ENCODE measurements at places on chromosomes 4 and X.

- no peak for DNase-seq
Observed at GRCh38 chr4:29326816-29327215, 1393.4 kb upstream of the PCDH7 start.

DNA sequence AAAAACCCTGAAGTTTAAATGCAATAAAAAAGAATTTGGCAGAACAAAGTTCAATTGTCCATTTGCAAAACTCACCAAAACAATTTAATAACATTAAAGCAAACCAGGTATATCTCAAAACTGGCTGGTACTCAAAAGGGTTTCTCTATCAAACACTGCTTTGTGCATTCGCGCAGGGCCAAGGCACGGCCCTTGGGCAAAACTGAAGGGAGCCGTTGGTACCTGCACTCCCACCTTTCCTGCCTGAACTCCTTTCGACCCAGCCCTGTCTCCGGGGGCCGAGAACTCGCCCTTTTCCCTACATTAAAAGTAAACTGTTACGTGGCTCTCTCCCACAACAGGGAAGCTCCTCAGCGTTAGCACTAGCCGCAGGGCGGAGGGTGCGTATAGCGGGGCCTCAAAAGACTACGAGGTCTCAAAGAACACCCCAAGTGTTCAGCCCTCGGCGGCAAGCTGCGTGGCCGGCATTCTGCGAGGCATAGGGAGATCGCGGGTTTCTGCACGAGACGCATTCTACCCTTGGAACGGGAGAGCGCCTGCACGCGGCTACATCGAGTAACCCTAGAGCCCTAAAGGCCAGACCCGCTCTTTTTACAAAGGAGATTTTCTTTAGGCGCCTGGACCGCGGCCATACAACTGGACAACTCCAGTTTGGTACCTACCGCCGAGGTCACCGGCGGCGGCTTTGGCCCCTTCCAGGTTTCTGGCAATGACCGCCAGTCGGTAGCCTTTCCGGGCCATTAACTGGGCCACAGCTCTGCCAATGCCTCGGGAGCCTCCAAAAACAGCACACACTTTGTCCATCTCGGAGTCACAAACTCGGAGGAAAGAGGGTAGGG lies 550 bp downstream of the CBR4 start:
- DNase-seq, result peak; percentile 19

- no peak for DNase-seq
Observed at GRCh38 chr4:115119804-115120352, 6.5 kb upstream of the NDST4 start.

DNA sequence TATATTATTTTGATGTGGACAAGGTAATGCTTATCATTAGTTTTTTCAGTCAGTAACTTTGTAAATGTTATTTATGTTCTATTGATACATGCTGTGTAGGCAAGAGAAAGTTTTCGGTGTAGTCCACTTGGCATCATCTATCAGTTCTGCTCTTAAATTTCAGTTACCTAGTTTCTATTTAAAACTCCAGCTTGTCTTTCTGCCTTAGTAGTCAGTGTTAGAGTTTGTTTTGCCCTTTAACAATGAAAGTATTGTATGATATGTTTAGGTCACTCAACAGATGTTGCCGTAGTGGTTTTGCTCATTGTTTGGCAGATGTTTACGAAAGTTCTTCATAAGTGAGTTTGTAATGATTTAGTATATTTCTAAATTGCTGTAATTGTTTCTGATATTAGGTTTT lies 34.9 kb upstream of the FHDC1 start:
- no peak for DNase-seq

DNA sequence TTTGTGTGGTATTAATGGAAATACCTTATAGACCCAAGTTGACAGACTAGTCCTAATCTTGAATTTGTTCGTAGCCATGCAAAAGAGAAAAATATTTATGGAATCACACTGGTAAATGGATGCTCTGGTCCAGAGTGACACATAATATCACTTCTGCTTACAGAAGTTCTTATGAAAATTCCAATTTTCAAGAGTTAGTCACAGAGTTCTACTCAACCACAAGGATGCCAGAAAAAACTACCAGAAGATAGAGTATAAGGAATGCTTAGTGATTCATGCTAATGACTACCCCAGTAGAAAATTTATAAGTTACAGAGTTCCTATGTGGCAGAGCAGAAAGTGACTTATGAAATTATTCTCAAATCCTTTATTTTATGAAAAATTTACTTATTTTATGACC lies 1384.8 kb downstream of the FAM133A start:
- DNase-seq, result no peak

GRCh38 chr4:37976507-37976906 lies 16.3 kb downstream of the PTTG2 start:
- DNase-seq, result no peak

Measured in NCI-H187 (cell line).